Amniotic epithelial cell (primary cell): ENCODE measurements at places on chromosomes 7 and 10.

- no peak for DNase-seq
Observed at GRCh38 chr10:10985361-10985760, 32.3 kb upstream of the CELF2 start.

DNA sequence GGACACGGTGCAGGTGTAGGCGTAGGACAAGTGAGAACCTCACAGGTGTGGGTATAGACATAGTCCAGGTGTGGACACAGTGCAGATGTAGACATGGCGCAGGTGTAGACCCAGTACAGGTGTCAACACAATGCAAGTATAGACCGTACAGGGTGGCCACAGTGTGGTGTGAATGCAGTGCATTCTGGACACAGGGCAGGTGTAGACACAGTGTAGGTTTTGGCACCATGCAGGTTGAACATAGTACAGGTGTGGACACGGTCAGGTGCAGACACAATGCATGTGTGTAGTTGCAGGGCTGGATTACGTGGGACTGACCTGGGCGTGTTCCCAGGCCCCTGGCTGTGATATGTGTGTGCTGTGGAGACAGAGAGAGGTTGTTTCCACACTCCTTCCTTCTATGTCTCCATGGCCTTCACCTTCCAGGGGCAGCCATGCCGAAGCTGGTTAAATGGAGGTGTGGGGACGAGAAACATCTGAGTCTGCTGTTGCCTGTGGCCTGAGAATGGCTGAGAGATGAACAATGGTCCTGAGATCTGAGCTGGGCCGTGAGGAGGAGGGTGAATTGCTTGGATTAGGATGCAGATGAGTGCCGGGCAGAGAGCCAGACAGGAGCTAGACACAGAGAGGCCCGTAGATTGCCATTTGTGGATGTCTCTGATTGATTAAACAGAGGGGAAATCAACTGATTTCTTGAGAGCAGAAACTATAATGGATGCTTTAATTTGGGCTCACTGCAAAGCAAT is 343.9 kb upstream of the SHH start:
- DNase-seq: no peak

DNA sequence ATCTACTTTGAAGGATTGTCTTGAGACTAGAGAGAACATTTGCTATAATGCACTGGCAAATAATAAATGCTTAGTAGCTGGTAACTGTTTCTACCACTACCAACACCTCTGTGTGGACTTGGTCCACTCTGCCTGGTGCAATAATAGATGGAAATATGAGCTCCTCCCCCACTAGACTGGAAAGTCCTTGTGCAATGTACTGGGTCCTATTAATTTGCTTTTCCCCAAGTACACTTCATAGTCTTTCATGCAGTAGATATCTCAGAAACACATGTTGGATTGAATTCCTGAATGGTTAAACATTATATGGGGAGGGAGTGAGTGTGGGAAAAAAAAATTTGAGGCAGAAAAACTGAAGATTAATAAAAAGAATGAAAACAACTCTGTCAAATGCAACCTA is 119.3 kb downstream of the C10orf90 start:
- DNase-seq: no peak

DNA sequence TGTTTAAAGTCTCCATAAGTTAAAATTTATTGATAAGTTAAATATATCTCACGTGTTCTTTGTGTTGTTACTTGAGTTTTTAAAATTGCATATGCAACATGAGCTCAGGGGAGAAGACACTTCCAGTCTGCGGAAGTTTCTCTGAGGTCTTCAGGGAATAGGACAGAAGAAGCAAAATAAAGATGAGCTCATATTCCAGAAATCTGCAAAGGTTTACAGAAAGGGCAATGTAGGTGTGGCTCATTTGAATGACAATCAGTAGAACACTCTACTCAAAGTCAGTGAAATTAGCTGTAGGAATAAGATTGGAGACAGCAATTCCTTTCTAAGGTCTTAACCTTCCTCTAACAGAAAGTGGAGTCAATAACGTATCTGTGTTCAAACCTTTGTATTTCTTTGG is 53.7 kb downstream of the CACNA2D1 start:
- DNase-seq: no peak

DNA sequence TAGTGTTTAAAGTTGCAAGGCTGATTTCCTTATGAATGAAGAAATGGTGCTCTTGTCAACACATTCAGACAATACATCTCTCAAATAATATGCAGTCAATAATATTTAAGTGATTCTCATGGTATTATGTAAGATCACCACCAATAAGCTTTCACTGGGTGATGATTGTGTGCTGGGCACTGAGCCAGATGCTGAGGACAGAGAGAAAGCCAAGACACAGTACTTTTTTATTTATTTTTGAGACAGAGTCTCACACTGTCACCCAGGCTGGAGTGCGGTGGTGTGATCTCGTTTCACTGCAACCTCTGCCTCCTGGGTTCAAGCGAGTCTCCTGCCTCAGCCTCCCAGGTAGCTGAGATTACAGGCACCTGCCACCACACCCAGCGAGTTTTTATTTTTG is 130.6 kb upstream of the LSM8 start:
- no peak for DNase-seq

DNA sequence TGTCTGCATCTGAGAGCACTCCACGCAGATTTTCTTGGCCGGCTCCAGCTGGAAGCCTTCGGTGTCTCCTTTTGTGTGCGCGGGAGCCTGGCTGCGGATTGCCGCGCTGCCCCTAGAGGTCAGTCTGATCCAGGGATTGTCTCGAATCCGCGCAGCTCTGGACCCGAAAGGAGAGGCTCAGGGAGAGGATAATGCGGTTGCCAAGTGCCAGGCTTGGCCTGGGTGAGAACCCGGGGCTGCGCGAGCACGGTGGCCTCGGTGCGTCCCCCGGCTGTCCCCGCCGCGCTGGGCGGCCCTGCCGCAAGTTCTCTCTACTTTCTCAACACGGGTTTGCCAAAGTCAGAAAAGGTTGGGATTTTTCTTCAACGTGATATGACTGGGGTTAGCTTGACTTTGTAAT is 140.9 kb downstream of the ADCYAP1R1 start:
- peak; percentile 1 for DNase-seq

DNA sequence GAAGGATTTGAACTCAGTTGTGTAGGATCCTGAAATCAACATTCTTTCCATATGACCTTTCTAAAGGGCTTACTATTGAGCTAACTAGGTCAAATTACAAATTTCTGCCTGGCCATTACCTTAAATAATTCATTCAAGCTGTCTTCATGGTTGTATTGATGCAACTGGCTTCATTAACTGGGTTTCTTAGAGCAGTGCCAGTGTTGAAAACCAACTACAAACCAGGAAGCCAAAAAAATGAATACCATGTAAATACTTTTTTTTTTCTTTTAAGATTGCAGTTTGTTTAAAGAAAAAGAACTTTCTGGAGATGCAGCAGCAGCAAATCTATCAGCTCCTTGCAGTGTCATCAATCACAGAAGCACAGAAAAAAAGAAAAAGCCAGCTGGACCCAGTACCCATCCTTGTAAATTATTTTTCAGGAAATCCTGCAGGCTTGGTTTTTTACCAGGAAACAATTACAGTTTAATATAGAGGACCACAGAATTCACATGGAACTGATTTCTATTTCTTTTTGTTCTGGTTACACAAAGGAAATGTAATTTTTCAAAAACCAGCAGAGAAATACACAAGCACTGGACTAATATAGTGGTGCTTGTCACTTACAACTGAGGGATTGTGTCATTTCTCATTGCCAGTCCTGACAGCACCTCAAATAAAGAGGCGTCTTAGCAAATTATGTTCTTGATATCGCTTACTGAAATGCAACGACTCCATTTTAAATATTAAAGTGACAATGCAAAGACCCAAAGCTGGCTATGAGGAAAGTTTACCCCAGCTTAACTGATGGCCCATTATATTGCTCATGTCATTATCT is 131.9 kb downstream of the TMEM26 start:
- DNase-seq: no peak

DNA sequence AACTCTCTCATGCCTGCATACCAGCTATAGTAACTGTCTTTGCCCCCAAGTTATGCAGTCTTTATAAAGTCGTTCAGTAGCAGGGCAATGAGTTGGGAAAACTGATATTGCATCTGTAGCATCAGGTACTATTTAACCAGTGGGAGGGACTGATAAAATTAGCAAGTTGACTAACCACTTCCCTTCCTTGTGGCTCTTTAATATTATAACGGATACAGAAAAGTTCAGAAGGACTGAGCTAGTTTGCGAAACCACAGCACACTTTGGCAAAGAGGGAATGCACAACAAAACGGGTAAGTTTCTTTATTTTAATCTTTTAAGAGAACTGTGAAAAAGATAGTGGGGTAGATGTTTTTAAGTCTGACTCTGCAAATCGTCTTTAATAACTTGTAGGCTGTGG is 205.3 kb upstream of the HDAC9 start:
- no peak for DNase-seq

DNA sequence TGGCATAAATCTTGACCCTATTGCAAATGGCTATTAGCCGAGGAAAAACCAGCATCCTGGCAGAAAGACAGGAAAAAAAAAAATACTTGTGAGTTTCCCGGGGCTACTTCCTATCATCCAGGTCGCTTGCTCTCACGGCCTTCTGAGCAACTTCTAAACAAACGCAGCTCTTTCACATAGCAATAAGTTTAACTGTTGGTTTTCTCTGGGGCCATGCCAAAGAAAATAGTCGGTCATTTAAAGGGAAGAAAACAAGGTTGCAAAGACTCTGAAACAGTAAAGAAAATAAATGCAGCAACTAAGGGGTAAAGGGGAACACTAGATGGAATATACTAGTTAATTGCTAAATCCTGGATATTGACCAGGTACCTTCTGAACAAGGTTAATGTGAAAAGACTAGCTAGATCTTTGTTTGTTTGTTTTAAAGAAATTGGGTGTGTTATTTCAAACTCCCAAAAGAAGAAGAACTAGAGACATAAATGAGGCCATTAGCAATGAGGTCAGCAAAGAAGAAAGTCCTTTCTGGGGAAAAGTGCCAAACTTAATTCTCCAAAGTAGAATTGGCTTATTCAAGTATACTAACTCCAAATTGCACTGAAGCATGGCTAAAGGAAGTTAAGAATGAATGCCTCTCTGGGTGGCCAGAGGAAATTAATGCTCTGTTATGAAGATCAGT is 54.2 kb downstream of the SLC39A12 start:
- peak; percentile 63 for DNase-seq

DNA sequence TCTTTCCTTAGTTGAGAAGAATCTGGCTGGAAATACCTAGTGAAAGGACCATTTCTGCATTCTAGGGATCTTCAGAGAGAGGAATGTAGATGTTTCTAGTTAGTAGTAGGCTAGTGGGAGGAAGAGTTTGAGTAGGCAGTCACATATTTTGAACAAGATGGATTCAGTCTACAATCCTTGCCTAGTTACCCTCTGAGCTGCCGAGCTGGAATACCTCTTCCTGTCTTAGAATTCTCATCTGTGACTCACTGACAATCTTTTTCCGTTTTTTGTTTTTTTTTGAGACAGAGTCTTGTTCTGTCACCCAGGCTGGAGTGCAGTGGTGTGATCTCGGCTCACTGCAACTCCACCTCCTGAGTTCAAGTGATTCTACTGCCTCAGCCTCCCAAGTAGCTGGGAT is 30.7 kb upstream of the PLPP4 start:
- DNase-seq: peak; percentile 72

- DNase-seq: peak; percentile 23
Observed at GRCh38 chr10:8369666-8370065, 315.2 kb downstream of the GATA3 start.

DNA sequence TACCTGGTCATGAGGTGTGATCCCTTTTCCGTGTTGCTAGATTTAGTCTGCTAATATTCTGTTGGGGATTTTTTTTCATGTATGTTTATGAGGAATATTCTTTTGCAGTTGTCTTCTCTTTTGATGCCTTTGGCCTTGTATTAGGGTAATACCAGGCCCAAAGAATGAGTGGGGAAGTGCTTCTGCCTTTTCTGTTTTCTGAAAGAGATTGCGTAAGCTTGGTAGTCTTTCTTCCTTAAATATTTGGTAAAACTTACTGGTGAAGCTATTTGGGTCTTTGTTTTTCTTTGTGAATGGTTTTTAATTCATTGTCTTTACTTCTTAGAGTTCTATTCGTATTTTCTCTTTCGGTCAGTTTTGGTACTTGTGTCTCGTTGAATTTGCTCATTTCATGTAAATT is 51.1 kb downstream of the SHH start:
- no peak for DNase-seq

GRCh38 chr7:17146621-17147020 is 151.8 kb upstream of the AHR start:
- DNase-seq: no peak

DNA sequence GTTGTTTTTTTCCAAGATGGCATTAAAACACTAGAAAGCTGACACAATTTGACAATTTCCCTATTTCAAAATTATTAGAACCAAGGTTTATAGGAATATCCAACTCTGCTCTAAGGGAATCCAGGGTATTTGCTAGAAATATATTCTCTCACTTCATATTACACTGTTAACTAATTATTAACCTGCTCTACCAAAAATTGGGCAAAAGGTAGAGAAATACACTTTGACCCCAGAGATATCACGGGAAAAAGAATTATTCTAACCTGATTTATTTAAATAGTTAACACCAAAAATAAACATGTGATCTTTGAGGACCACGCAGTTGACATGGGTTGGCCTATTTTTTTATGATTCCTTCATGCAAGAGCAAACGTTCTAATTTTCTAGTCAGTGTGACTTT is 21.6 kb upstream of the FAM13C start:
- DNase-seq: no peak

DNA sequence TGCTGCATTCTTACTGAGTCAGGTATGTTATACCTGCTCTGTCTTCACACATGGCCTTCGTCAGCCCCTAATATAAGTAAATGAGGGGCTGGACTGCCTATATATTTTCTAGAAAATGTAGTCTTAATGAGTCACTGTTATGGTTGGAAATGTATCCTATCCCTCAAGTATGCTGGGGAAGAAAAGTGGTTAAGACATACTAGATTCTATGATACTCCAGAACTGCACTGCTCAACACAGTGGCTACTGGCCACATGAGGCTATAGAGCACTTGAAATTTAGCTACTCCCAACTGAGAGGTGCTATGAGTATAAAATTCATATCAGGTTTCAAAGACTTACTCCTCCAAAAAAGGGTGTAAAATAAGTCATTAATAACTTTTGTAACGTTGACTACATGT is 104.3 kb upstream of the STEAP1B start:
- no peak for DNase-seq
